Stimulated activated CD4-positive, alpha-beta T cell treated with anti-CD3 and anti-CD28 coated beads, Interleukin-12 subunit alpha, Interleukin-12 subunit beta, amount 100 ng/mL, for 24 hours (primary cell): ENCODE measurements at places on chromosomes 2 and 18.

DNA sequence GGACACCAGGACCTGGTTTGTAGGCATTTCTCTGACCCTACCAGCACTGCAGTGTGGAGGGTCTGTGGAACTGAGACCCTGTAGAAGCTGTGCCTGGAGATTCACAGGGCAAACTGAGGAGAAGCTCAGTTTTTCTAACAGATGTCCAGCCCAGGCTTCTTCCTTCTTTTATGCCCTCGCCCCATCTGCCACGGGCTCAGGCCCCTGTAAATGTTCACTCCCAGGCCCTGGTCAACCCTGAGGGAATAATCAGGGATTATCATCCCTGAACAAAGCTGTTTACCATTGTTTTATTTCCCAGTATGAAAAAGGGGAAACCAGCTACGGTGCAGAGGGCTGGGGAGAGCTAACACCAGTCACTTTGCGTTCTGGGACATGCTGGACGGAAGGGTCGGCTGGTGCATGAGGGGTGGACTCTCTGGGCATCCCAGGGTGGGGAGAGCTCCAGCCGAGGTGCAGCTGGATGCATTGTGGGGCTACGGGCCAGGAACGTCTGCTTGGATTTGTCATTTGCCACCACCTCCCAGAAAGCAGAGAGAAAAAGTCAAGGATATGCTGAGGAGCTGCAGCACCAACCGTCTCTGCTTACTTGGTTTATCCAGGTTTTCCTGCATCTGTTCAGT is 183.8 kb downstream of the TFCP2L1 start:
- DNase-seq: no peak

DNA sequence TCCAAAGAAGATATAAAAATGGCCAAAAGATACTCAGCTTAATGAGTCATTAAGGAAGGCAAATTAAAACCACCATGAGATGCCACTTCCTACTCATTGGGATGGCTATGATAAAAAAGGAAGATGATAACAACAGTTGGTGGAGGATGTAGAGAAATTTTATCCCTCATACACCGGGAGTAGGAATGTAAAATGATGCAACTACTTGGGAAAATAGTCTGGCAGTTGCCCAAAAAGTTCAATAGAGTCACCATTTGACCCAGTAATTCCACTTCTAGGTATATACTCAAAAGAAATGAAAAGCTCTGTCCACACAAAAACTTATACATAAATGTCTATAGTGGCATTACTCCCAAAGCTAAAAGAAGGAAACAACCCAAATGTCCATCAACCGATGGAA is 10.1 kb upstream of the SULT1C2 start:
- no peak for DNase-seq

GRCh38 chr2:61405813-61406212 is 65.1 kb downstream of the USP34 start:
- no peak for DNase-seq

DNA sequence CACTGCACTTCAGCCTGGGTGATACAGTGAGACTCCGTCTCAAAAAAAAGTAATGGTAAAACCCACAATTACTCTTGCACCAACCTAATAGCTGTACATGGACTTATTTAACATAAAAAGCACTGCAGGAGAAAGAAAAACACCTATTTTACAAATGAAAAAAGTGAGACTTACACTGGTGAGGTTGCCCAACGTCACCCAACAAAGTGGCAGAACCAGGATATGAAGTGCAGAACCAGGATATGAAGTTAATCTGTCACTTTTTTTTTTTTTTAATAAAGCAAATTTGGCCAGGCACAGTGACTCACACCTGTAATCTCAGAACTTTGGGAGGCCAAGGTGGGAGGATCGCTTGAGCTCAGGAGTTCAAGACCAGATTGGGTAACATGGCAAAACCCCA is 13.5 kb upstream of the STK17B start:
- no peak for DNase-seq

DNA sequence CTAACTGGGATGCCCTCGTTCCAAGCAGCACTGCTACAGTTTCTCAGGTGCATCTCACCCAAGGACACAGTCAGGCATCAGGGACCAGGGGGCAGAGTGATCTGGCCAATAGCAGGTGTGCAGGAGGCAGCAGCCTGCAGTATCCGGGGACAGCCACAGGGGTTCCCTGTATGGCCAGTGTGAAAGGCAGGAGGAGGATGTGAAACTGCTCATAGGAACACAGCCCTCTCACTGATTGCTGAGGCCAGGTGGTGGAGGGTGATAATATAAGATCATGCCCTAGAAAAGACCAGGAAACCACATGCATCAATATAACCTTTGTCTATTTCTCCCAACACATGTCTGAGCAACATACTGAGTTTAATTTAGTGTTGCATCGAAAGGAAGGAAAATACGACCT is 112.7 kb upstream of the TACR1 start:
- no peak for DNase-seq

GRCh38 chr2:241067501-241068135 is 34.5 kb downstream of the MTERF4 start:
- no peak for DNase-seq

- no peak for DNase-seq
These were observed 67.4 kb downstream of the MYO3B start for GRCh38 chr2:170245312-170245711.

GRCh38 chr18:72774914-72775313 is 92.9 kb downstream of the NETO1 start:
- no peak for DNase-seq

GRCh38 chr2:63692002-63692606 is 103.3 kb downstream of the MDH1 start:
- no peak for DNase-seq

GRCh38 chr2:73033142-73033765 is 38.3 kb downstream of the SFXN5 start:
- DNase-seq: no peak

- DNase-seq: no peak
These were observed 197.9 kb downstream of the DSEL start for GRCh38 chr18:67318651-67319050.

DNA sequence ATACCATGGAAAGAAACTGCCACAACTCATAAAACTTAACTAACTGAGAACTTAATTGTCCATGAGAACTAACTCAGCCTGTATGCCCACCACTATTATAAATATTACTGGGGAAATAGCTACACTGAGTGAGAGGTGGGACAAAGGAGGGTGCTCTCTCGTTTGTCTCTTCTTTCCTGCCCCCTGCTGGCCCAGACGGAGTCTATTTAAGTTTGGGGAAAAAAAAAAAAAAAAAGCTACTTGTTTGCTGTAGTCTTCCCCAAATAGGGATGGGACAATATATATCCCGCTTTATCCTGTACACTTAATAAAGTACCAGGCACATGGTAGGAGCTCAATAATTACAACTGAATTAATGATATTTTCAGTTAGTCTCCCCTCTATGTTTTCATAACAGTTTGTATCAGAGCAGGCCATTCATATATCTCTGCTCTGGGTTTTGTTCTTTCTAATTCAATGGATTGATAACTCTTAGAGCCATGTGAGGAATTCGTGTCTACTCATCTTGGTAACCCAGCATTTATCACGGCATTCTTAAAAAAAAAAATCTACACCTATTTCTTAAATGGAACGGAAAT is 647.6 kb upstream of the PKDCC start:
- DNase-seq: no peak

- DNase-seq: no peak
These were observed 3.2 kb upstream of the SERPINE2 start for GRCh38 chr2:224042191-224042696.

GRCh38 chr18:8657873-8658470 is 47.4 kb upstream of the MTCL1 start:
- no peak for DNase-seq

- DNase-seq: no peak
These were observed 241.2 kb upstream of the KCNJ3 start for GRCh38 chr2:154457286-154457685.

DNA sequence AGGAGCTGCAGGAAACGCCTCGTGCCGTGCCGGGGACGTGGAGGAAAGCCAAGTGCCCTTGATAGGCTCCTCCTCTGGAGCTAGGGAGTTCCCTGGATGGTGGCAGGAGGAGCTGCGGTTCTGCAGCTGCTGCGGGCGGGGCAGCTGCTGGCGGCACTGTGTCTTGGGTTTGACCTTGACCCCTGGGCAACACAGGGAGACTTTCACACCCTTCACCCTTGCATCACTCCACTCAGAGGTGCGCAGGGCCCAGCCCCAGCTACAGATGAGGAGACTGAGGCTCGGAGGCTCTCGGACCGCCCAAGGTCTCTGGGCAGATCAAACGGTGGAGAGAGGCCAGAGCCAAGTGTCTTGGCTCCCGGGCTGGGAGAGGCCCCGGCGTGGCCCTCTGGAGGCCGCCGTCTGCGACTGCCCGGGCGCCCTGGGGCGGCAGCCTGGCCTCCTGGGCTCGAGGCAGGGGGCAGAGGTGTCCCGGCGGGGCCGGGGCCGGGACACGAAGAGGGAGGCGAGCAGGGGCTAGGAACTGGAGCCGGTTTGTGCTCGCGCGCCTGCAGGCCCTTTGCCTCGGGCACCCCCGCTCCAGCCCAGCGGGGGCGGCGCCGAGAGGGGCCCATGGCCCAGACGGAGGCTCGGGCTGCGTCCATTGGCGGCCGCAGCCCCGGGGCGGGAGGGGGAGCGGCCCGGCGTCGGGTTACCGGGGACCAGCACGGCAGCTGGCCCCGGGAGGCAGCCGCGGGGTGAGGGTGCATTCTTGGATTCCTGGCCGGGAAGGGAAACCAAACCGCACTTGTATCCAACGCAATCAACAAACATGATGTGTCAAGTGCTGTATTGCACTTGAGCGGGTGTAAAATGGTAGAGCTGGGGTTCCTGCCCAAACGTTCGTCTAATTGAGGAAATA is 129.6 kb upstream of the SLC1A4 start:
- DNase-seq: no peak

DNA sequence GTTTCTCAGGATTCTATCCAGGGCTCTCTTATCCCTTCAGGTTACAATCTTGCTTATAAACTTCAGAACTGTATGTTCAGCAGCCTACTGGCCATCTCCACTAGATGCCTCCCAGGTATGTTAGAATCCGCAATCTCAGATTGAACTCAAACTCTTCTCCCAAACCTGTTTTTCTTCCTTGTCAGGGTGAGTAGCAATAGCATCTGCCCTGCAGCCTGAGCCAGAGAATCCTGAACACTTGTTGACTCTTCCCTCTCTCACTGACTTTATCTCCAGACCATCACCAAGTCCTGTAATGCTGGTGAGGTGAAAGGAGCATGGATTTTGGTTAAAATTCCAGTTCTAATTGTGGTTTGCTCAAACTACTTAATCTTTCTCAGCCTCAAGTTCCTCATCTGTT is 82.6 kb upstream of the ALPP start:
- DNase-seq: no peak

GRCh38 chr18:49432602-49433001 is 27.8 kb downstream of the DYM start:
- DNase-seq: no peak

DNA sequence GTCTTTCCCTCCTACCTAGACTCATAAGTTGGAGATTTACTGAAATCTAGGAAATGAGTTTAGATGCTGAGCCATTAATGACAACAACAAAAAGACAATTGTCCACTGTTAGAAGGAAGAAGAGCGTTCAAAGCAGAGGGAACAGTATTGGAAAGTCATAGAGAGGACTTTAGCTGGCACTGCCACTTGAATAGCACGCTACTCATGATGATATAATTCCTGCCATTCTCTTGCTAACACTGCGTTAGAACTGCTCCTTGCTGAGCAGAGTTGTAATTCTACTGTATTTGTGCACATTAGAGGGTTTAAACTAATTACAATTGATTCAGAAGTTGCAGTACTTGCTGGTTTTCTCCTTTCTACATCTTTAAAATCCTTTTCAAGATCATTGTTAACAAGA is 9.0 kb upstream of the AFTPH start:
- no peak for DNase-seq

DNA sequence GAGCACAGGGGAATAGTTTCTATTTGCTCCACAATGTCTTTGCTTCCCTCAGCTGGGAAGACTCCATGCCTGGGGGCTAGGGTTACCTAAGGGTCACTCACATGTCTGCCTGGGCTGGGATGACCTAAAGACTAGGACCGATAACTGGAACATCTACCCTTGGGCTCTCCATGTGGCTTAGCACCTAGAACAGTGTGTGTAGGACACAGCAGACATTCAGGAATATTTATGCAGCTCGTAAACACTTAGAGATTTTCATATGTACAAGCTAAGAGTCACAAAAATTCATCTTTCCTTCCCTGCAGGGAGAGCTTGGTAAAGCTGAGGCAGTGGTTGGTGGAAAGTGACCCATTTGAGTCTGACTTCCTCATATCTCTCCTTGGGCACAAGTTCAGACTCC is 55.8 kb downstream of the FBLN7 start:
- DNase-seq: no peak

DNA sequence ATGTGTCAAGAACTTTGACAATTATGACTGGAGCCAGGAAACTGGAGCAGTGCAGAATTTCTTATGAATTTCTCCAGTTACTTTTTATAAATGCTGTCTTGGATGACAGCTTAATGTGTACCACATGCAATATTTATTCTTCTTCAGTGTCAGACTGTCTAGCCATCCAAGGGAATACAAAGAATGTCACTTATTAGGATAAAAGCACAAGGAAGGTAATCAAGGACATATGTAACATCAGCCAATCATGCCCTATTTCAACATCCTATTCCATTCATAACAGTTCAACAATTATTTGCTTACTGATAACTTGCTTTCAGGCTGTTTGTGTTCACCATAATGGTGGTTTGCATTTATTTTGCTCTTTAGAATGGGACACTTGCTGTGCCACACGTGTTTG is 139.8 kb downstream of the OLA1 start:
- no peak for DNase-seq

- no peak for DNase-seq
These were observed 340.0 kb downstream of the CCDC85A start for GRCh38 chr2:56523816-56524215.

GRCh38 chr18:47418746-47419145 is 167.3 kb upstream of the SKOR2 start:
- DNase-seq: no peak

GRCh38 chr2:205148755-205149154 is 533.5 kb upstream of the NRP2 start:
- no peak for DNase-seq

GRCh38 chr18:68417826-68418225 is 297.1 kb downstream of the TMX3 start:
- no peak for DNase-seq

GRCh38 chr2:85770369-85770768 is 16.6 kb downstream of the ATOH8 start:
- no peak for DNase-seq

GRCh38 chr2:159640176-159640575 is 23.8 kb upstream of the BAZ2B start:
- DNase-seq: no peak

- no peak for DNase-seq
These were observed 40.5 kb downstream of the PTPRM start for GRCh38 chr18:7607540-7608173.

GRCh38 chr18:9542924-9543323 is 67.6 kb downstream of the RALBP1 start:
- no peak for DNase-seq

DNA sequence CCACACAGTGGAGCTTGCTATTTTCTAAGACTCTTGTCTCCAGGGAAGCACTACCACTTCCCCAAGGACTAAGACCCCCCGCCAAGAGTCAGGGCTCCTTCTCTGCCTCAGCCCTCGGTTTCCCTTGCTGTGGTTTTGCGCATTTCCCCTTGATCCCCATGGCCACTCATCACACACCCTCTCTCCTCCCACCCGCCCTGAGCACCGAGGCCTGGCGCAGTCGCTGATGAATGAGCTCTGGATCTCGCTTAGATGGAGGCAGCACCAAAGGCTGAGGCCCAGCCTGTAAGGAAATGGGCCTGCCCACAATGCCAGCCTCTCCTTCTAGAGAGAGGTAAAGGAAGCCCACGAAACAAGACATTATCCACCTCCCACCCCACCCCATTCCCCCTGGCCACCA is 96.9 kb downstream of the TNS1 start:
- DNase-seq: no peak
